ENCODE measurements at places on chromosomes 12 and 14.

- no peak for DNase-seq
Observed at GRCh38 chr14:92973798-92974372, 50.9 kb downstream of the CHGA start.

GRCh38 chr14:99548255-99548654, 55.8 kb downstream of the CCDC85C start:
- no peak for DNase-seq

DNA sequence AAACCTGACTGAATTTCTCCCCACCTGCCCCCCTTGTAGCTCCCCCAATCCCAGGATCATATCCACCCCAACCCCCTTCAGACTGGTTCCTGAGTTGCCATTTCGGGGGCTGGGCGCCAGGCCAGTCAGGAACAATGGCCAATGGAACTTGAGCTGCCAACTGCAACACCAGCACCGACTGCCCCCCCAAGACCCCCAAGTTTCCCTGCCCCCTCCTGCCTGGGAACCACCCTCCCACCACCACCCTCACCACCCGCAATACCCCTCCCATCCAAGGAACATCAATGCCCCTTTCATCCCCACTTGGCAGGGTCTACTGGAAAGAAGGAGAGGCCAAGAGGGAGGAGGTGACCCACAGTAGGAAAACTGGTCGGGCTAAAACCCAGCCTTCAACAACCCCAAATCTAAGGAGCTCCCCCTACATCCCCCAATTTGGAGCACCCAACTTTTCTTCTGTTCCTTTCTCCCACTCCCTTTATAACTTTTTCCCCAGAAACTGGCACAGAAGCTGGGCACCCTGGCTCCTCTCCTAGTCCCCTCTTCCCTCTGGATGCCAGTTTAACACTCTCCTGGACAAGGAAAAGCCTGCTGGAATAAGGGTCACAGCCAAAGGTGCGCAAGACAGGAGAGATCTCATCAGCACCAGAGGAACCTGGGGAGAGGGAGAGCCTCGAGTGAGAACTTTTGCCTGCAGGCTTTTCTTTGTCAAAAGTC, 1.6 kb upstream of the NDRG2 start:
- no peak for DNase-seq

DNA sequence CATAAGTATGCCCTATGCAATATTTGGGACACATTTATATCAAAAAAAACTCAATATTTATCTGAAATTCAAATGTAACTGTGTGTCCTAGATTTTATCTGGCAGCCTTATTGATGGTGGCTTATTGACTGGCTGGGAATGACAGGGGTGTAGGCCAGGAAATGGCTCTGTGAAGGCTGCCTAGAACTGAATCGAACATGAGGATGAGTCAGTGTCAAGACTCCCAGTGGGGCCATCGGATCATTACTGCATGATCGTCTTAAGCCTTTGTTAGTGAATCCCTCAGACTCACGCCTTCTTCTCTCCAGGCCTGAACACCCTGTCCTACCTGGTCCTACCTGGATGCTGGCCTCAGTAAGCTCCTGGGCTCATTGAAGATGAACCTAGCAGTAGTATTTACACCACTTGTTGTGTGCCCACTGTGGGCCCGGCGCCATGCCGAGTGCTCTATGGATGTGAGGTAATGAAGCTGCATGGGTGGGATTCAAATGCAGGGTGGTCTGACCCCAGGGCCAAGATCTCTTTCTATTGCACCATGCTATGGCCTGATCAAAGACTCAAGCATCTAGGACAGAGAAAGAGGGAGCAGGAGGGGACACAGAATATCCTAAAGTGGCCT, 21.0 kb upstream of the FAIM2 start:
- no peak for DNase-seq

- DNase-seq: no peak
Observed at GRCh38 chr14:31939934-31940333, 137.2 kb upstream of the ARHGAP5 start.

DNA sequence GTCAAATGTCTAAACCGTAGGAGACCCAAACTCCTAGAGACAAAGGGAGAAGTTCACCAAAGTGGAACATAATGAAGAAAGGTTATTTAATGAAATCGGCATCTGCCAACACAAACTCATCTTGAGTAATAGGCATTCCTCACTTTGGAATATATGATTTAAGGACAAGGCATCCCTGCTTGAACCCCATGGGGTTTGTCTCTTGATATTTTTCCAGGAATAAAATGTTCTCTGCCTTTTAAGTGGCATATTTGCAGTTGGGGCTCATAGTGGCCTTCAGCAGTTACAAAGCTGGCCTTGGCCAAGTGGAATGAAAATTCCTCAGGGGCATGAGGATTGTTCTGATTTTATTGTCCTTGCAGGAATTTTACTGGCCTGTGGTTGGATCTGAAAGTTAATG, 7.1 kb downstream of the POP5 start:
- no peak for DNase-seq

- DNase-seq: no peak
Observed at GRCh38 chr12:33708935-33709334, 269.3 kb upstream of the SYT10 start.

DNA sequence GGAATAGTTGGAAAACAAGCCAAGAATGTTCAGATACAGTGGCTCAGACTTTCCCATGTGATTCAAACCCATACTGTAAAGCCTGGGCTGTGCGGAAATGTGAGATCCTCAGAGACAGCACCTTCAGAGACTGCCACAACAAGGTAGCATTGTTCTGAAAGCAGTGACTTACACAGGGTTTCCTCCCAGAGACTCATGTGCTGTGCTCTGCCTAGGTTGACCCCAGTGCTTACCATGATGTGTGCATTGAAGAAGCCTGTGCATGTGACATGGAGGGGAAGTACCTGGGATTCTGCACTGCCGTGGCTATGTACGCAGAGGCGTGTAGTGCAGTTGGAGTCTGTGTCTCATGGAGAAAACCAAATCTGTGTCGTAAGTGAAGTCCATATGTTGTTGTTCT, 219.4 kb downstream of the LRRK2 start:
- DNase-seq: no peak

GRCh38 chr12:117350140-117350539, 11.3 kb downstream of the NOS1 start:
- no peak for DNase-seq

DNA sequence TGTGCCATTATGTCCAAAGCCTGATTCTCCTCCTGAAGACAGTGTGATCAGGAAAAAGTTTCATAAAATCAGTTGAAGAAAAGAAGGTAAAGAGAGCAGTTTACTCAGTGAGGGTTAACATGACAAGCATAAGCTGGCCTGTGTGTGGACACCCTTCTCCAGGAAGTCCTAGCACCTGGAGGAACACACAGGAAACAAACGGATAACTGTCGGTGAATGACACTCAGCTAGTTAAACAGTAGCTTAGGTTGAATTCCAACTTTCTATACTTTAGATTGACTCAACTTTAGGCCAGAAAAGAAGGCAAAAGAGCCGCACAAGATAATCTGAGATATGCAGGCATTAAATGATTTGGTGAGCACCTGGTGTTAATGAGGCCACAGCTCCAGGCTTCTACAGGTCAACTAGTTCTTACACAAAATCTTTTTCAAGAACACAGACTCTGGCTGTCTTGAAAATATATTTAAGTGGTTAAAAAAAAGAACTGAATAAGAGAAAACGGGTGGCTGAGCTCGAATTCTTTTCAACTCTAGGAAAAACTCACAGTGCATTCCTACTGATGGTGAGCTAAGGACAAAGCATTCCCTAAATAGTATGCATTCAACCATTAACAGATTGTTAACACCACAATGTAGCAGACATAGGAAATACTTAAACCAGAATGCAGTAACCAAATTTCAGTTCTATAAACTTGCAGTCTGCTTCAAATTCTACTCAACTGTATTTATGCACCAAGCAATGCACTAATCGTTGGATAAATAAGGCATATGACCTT, 56.9 kb upstream of the TSPAN8 start:
- DNase-seq: no peak

DNA sequence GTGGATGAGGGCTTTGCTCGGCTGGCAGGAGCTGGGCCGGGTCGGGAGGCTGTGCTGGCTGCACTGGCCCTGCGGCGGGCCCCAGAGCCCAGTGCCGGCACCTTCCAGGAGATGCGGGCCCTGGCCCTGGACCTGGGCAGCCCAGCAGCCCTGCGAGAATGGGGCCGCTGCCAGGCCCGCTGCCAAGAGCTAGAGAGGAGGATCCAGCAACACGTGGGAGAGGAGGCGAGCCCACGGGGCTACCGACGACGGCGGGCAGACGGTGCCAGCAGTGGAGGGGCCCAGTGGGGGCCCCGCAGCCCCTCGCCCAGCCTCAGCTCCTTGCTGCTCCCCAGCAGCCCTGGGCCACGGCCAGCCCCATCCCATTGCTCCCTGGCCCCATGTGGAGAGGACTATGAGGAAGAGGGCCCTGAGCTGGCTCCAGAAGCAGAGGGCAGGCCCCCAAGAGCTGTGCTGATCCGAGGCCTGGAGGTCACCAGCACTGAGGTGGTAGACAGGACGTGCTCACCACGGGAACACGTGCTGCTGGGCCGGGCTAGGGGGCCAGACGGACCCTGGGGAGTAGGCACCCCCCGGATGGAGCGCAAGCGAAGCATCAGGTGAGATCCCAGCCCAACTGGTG, 11.5 kb downstream of the ARHGEF40 start:
- DNase-seq: no peak

DNA sequence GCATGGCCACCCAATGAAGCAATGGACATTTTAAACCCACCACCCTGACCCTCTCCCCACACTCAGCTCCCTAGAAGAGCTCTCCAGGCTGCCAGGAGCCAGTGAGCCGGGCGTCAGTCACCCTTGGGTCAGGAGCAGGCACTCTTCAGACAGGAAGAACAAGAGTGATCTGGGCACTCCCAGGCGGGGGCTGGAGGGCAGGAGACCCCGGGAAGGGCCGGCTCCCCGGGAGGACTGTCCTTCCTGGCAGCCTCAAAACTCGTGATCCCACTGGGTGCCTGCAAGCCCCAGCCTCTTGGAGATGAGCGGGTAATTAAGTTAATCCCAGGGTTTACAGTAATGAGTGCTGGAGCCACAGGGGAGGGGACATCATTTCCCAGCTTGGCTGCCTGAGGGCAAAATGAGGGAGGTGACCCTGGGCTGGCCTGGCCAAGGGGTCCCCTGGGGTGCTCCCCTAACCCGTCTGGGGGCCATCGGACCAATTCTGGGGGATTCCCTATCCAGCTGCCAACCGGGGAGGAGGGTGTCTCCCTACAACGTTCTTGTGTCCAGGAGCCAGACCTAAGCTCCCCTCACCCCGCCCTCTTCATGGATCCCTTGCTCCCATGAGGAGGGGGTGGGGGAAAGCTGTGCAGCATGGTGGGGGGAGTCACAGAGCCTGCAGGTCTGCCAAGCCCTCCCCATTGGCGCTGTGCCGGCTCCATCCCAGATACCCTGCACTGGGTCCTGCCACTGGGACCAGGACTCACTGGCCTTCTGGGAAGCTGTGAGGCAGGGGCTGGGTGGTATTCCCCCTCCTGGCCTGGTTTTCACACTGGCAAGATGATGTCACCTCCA, 59.2 kb downstream of the CCNK start:
- DNase-seq: no peak

DNA sequence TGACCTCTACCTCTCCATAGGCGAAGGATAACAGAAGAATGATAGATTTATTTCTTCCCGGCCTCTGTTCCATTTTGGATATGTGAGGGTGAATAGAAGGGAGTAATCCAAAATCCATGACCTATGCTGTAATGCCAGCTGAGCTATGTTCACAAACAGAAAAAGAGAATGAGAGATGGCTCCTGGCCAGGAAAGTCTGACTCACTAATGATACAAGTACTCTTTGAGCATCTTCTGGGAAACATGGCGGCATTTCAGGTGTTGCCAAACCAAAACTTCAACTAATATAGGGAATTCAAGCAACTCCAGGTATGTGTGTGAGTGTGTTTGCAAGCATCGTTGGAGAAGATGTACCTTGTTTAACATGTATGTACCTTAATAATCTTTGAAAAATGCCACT, 55.1 kb downstream of the MED13L start:
- peak; percentile 55 for DNase-seq

GRCh38 chr12:5050542-5050941, 6.9 kb downstream of the KCNA5 start:
- DNase-seq: no peak

DNA sequence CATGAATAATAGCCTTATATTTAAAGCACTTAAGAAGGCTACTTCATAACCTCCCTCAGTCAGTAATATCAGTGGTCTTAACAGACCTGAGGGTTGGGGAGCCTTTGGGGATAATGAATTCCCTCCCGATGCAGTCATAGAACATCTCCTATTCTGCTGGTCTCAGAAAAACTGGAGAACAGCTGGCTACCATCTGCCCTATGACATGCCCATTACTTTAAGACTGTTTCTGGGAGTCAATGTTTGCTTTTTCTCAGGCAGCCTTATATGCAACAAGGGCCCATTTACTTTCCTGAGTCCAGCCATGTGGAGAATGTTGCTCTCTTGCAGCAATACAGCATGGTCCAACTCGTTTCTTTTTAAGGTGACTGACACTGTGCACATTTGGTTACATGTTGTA, 161.7 kb upstream of the PARP11 start:
- no peak for DNase-seq

GRCh38 chr12:105296116-105297089, 34.1 kb upstream of the C12orf75 start:
- no peak for DNase-seq

- DNase-seq: peak; percentile 53
Observed at GRCh38 chr12:55955800-55956508, 9.9 kb downstream of the PMEL start.
